Fibroblast of villous mesenchyme (primary cell): ENCODE measurements at places on chromosomes 5 and 9.

DNA sequence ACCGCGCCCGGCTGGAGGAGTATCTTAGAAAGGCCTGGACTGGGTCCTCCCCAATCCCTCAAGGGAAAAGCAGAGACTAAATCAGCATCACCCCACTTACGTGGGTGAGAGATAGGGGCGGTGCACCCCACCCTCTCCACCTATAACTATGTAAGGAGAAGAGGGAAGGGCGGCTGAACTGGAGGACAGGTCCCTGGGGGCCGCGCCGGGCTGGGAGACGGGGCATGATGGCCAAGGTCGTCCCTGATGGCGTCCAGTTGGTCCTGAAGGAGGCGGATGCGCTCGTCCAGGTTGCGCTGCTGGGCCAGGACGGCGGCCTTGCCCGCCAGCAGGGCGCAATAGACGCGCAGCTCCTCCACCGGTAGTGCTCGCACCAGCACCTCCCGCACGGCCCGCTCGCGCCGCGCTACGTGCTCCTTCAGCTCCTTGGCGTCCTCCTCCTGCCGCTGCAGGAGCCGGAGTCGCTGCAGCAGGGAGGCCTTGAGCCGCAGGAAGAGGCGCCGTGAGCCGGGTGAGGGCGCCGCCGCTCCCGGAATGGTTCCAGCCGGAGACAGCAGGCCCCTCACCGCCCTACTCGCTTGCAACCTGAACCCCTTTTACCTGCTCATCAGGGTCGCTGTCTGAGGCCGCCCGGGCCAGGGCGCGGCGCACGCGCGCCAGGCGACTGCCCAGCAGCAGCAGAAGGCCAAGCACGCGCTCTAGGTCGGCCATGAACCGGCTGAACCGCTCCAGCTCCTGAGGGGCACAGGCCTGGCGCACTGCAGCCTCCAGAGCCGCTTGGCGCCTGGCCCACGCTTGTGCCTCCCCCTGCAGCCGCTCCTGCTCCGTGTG is 7.6 kb downstream of the SHROOM1 start:
- DNase-seq = no peak

GRCh38 chr9:136554870-136555269 is 9.0 kb upstream of the NOTCH1 start:
- DNase-seq = no peak

- no peak for DNase-seq
These were observed 22.8 kb upstream of the TNFAIP8 start for GRCh38 chr5:119332978-119333401.

GRCh38 chr9:95458666-95459065 is 58.1 kb downstream of the PTCH1 start:
- DNase-seq = peak; percentile 83

- peak; percentile 54 for DNase-seq
These were observed 48.8 kb upstream of the SNAPC3 start for GRCh38 chr9:15373881-15374280.

DNA sequence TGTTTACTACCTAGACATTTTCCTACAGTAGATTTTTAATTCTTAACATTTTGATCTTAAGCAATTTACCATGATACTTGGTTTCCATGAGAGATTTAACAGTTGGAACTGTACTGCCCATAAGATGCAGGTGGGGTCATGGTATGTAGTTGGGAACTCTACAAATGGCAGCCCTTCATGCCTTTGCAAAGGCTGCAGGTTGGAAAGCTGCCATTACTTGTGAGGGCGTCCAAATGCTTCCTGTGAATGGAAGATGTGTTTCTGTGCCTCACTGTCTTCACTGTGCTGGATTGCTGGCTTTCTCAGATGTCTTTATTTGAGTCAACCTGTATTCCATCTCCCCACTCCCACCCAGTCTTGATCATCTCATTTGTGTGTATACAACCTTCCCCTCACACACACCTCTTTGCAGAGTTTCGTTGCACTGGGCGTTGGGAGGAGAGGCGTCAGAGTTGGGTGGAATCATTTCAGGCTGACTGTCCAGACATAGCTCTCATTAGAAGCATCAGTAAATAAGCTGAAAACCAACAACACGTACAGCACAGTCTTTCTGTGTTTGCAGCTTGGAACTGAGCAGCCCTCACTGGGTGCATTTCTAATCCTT is 14.8 kb upstream of the ABL1 start:
- no peak for DNase-seq

DNA sequence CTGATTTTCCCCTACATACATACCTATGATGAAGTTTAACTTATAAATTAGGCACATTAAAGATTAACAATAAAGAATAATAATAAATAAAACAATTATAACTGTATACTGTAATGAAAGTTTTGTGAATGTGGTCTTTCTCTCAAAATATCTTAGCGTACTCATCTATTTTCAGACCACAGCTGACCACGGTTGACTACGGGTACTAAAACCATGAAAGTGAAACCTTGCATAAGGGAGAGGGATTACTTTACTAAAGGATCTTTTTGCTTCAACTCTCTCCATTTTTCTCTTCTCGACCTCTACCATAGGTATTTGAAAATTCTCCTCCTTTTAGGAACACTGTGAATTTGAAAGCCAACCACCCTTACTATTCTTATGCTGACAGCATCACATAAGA is 475.5 kb downstream of the CETN3 start:
- DNase-seq = no peak

- DNase-seq = no peak
These were observed 286 bp upstream of the ZNF483 start for GRCh38 chr9:111524731-111525055.

- DNase-seq = no peak
These were observed 218.7 kb downstream of the DCP2 start for GRCh38 chr5:113195251-113195650.

GRCh38 chr5:131206772-131207171 is 36.0 kb downstream of the LYRM7 start:
- DNase-seq = peak; percentile 38

GRCh38 chr5:78546276-78546996 is 102.1 kb downstream of the LHFPL2 start:
- no peak for DNase-seq

- DNase-seq = peak; percentile 57
These were observed 76.4 kb downstream of the EHMT1 start for GRCh38 chr9:137694962-137695875.

DNA sequence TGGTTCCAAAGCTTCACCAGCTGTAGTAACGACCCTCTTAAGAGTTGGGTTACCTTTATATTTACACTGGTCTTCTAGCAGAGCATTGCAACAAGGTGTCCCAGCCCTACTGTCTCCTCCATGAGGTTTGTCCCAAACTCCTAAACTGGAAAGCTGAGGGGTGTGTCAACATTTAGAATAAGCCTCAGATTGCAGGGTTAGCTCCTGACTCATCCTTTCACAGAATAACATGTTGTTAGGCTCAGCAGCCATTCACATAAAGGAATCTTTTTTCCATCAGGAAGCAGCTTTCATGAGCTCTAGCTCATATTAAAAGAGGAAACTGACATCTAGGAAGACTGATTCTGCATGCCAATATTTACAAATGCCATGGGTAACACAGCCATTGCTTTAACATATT is 238.7 kb downstream of the EFNA5 start:
- DNase-seq = peak; percentile 38
